ENCODE measurements at places on chromosomes 7 and 10.

DNA sequence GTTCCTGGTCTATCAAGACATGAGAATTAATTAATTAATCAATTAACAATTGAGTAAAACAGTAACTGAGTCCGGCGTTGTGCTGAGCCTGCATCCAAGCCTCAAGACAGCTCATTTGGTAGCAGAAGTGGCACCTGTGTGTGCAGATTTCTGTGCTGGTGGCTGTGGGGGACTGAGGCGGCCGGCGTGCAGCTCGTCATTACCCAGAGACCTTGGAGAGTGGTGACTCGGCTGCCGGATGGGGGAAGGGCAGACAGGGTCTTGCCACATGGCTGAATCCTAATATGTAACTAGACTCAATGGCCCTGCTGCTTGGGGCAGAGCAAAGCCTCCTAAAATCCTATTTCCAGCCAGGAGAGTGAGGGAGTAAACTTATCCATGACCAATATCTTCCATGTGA is 510.2 kb downstream of the TCERG1L start:
- DNase-seq: no peak

GRCh38 chr7:47153576-47153975 is 428.3 kb downstream of the TNS3 start:
- DNase-seq: no peak

DNA sequence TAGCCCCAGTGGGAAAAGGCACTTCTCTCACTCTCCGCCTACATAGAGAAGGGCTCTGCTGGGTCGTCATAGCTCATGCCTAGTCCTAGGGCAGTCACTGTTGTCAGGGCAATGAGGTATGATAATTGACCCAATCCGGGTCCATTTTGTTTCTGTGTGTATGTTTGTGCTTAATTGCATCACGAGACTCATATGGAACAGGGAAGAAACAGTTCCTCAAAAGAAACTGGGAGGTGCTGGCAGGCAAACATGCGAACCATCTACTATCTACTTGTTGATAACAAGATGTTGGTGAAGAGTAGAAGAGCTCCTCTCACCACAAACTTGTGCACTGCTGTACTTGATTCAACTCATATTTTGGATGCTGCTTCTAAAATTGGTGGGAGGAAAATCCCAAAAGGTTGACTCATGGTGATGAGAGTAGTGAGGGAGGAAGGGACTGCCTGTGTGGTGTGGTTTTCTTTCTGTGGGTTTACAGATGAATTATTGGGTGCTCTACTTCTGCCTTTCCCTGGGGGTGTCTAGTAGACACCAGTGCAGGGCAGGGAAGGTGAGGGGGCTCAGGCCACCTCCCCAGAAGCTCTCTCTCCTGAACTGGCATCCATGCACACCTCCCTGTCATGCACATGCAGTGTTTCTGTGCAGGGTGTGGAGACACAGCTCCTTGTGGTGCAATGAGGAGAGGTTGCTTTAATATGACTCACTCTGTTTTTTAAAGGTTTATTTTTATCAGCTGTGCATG is 29.4 kb downstream of the LSMEM1 start:
- DNase-seq: peak; percentile 86

DNA sequence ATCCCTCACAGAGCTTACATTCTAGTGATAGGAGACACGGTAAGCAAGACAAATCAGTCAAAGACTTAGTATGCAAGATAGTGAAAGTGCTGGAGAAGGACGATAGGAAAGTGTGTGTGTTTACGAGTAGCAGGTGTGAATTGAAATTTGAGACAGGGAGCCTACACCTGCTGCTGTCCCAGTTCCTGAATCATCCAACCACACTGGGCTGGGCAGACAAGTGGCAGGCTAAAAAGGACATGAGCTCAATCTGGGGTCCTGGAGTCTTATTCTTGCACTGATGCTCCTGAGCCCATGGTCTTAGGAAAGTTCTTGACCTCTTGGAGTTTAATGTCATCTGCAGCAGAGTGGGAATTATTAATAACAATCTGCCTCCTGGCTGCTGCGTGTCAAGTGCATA is 16.2 kb downstream of the RBP3 start:
- peak; percentile 88 for DNase-seq

- DNase-seq: no peak
Measured at GRCh38 chr10:79090134-79090803, 21.5 kb downstream of the ZMIZ1 start.

DNA sequence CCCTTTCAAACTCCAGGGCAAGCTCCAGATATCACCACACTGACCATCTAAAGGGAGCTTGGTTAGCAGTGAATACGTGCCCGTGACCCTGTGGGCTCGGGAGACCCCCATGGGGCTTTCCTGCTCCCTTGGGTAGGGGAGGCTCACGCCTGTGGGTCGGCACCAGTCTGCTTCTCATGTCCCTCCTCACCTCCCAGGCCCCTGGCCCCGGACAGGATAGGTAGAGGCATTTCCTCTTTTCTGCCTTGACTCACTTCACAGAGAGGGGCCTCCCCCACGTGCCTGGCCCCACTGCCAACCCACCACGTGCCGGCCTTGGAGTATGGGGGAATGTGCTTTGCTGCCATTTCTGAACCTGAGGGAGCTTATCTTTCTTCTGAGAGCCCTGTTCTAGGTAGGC is 131.3 kb upstream of the FAM20C start:
- DNase-seq: no peak

- DNase-seq: no peak
Measured at GRCh38 chr7:108642126-108642525, 72.5 kb downstream of the DNAJB9 start.

DNA sequence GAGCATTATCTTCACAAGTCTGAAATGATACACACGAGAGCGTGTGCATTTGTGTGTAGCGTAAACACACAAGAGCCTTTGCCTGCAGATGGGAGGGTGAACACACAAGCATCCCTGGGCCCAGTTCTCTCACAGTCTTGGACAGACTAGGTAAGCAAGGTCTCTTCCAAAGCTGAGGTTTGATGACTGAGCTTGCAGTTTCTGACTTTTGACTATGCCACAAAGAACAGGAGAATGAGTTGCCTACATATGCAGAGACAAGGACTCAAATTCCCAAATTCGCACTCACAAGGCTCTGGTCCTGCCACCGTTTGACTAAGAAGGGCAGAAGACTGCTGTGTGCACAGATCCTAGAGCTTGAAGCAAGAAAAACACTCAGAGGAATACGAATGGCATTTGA is 55.8 kb downstream of the FAM53B start:
- no peak for DNase-seq

Data from myocyte (in vitro differentiated cells).